Panc1 (cell line): ENCODE measurements at places on chromosomes 5 and 9. TPM values are rescaled to one million over a fixed set of nuclear protein-coding genes. Genes with fewer than 3 reads are reported as not detected.

The PSMD5 gene
- 53.0 TPM for total RNA-seq

The CDX1 gene
- not detected for total RNA-seq

The OLFM1 gene
- total RNA-seq, result 0.39 TPM

The WDR38 gene
- total RNA-seq, result not detected

The CDH6 gene
- 0.36 TPM for total RNA-seq

The NRG2 gene
- 20.2 TPM for total RNA-seq

The TCERG1 gene
- total RNA-seq, result 75.9 TPM

The ISCA1 gene
- total RNA-seq, result 19.9 TPM

The SPATA31C1 gene
- not detected for total RNA-seq

The PCDHGC5 gene
- 0.36 TPM for total RNA-seq

The PPP2R2B gene
- total RNA-seq, result 8.8 TPM

The CYLC2 gene
- total RNA-seq, result not detected
